Renal cortex interstitium (tissue), 15 donors: ENCODE measurements at places on chromosomes 2 and 18.

DNA sequence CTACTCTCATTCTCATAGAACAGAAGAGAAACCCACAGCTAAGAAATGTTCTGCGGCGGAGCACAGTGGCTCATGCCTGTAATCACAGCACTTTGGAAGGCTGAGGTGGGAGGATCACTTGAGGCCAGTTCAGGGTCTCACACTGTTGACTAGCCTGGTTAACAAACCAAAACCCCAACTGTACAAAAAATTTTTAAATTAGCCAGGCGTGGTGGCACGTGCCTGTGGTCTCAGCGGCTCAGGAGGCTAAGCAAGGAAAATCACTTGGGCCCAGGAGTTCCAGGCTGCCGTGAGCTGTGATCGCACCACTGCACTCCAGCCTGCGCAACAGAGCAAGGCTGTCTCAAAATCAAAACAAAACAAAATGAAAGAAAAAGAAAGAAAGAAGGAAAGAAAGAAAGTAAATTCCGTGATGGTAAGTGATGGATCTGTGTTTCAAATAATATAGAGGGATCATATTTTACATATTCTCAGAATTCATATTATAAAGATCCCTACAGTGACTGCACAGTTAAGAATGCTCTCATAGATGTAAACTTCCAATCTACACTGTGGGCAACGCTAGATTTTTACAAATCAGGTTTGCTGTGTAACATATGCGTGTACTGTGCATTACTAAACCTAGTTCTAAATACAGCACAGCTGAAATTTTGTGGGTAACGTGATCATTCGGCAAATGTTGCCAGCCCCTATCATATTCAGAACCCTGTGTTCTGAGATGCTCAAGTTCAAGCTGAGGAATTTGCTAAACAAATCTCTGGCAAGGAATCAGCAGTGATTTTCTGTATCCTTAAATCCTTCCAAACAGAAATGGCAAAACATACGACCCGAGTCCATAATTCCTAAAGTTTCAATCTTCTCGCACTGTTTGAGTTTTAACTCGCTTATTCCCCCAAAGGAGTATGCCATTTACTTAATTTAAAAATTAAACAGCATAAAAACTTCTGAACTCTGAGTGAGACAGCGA, 1.2 kb upstream of the RAB12 start:
- peak; percentile 15 for DNase-seq

DNA sequence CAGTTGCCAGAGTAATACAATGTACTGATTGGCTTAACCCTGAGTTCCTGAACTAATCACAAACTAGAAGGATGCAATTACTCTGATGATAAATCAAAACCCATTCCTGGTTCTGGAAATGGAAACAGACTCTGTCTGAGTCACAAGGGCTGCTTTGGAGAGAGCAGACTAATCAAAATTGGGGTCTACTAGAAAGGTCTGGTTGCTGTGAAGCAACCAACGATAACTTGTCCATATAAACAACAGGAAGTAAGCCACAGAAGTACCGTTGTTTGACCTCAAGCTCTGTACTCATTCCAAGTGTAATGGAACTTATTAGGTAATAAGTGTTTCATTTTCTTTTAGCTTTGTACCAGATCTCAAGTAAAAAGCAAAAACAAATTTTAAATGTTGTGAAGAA, 49.7 kb downstream of the RASGRP3 start:
- DNase-seq: no peak

- DNase-seq: no peak
Observed at GRCh38 chr18:48782381-48782861, 168.3 kb downstream of the SMAD7 start.

DNA sequence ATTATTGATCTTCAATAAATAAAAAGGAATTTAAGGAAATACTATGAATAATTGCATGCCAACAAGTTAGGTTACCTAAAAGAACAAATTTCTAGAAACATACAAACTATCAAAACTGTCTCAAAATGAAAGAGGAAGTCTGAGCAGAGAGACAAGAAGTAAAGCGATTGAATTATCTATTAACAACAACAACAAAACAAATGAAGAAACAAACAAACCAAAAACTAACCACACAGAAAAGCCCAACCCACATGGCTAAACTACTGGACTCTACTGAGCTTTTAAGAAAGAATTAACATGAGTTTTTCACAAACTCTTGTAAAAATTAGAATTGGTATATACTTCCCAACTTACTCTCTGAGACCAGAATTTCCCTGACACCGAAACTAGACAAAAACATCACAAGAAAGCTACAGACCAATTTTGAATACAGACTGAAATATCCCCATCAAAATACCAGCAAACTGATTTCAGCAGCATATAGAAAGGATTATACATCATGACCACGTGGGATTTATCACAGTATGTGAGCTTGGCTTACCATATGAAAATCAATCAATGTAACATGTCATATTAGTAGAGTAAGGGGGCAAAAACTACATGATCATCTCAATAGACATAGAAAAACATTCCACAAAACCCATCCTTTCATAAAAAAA, 16.6 kb upstream of the GALNT1 start:
- DNase-seq: no peak

GRCh38 chr2:234558642-234559041, 61.8 kb upstream of the ARL4C start:
- no peak for DNase-seq

GRCh38 chr2:188997263-188997662, 23.1 kb downstream of the COL3A1 start:
- DNase-seq: no peak
